ENCODE measurements at places on chromosomes 3 and 15. TPM values are rescaled to one million over a fixed set of nuclear protein-coding genes. Genes with fewer than 3 reads are reported as not detected.

DNA sequence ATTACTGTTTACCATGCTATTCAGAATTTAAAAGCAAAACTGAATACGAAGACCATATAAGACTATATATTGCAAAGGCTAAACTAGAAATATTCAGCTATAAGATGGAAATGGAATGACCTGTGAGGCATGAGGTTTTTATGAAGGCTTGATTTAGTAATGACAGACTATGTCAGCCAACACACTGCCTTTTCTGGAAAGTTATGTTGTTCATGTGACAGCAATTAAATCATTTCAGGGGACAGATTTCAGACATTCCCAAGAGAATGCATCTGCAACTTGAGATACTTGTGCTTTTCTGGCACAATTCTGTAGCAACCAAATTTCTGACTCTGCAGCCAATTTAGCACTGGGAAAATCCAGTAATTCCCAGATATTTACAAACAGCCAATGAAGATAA is 8.6 kb upstream of the GATM start:
- DNase-seq, result no peak

GRCh38 chr3:124730941-124731297 is 667 bp downstream of the UMPS start:
- peak; percentile 27 for DNase-seq

DNA sequence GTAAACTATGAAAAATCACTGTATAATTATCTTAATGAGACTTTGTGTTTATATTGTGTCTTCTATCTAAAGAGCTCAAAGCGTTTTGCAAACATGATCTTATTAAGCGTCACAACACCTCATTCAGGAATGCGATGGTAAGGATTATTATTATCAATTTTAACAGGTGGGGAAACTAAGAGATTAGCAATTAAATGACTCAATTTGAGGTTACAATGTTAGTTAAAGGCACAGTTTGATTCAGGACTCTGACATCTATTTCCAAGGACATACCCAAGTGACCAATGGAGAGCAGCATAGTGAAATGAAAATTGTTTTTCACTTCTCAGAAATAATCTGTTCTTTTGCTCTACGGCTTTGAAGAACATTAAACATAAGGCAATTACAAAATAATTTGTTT is 74.6 kb downstream of the FMN1 start:
- DNase-seq, result no peak

- DNase-seq, result peak; percentile 56
Measured at GRCh38 chr3:40317061-40317855, 7.8 kb downstream of the EIF1B start.

GRCh38 chr3:74630602-74631001 is 16.1 kb upstream of the CNTN3 start:
- no peak for DNase-seq

GRCh38 chr15:85414991-85415390 is 34.6 kb downstream of the AKAP13 start:
- DNase-seq, result no peak

DNA sequence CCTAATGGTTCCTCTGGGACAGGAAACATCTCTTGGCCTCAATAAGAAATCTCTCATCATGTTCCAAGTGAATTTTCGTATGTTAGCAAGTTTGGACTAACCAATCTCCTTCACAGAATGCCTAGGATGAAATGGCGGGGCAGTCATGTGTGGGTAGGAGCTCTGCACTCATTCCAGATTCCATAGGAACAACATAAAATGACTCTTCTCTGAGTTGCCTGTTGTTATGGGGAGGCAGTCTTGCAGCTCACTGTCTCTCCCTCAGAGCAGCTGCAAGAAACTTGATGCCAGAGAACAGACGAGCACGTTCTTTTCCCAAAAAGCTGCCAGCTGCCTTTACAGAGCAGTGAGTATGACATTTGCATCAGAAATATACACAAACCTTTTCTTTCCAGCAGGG is 34.1 kb downstream of the SPATA12 start:
- DNase-seq, result peak; percentile 17

DNA sequence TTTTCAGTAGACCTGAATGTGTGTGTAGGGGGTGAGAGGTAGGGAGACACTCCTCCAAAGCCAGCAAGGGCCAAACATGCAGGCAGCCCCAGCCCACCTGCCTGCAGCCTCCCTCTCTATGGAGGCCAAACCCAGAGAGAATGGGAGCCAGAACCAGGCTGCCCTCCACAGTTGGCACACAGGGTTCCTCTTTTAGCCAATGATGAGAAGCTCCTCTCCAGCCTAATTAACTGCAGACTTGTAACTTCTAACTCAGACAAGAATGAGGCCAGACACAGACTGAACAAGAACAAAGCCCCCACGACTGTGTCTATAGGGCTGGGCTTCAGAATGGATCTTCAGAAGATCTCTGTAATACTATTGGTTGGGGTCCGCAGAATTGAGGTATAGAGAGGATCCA is 12.3 kb upstream of the TLE3 start:
- no peak for DNase-seq

GRCh38 chr3:64179249-64179648 is 46.0 kb downstream of the PRICKLE2 start:
- no peak for DNase-seq

The ITPKA gene
- total RNA-seq, result 0.51 TPM

The IL17RE gene
- 2.5 TPM for total RNA-seq

The THRB gene
- total RNA-seq, result 2.2 TPM

The ISLR gene
- total RNA-seq, result 152 TPM

The CADPS gene
- total RNA-seq, result 1.5 TPM

The CLDN1 gene
- total RNA-seq, result 1.8 TPM

The FBXO22 gene
- 22.7 TPM for total RNA-seq

The ARGFX gene
- not detected for total RNA-seq

The PLA2G4D gene
- 0.12 TPM for total RNA-seq

All from ovary (tissue), 10 donors.